Camera-type eye (tissue), 1 donor: ENCODE measurements at places on chromosomes 7 and 10. TPM values are rescaled to one million over a fixed set of nuclear protein-coding genes. Genes with fewer than 3 reads are reported as not detected.

Gene VPS37D
- 14.6 TPM for total RNA-seq

Gene NUPR2
- not detected for total RNA-seq

Gene INA
- total RNA-seq: 102 TPM

Gene LHFPL3
- 13.6 TPM for total RNA-seq

Gene PALD1
- total RNA-seq: 11.7 TPM

Gene HYAL4
- not detected for total RNA-seq

Gene C10orf95
- 0.93 TPM for total RNA-seq

Gene DNA2
- 10.2 TPM for total RNA-seq

Gene SYT15
- total RNA-seq: 2.5 TPM

Gene LRRN3
- total RNA-seq: 41.4 TPM

Gene SPDYE2B
- total RNA-seq: not detected

Gene FGFR2
- 77.5 TPM for total RNA-seq

Gene NYAP1
- total RNA-seq: 6.0 TPM

Gene HHEX
- total RNA-seq: 2.9 TPM

Gene ASIC3
- total RNA-seq: 4.4 TPM

Gene SPDYE16
- total RNA-seq: 1.2 TPM

Gene MRC1
- 9.5 TPM for total RNA-seq

Gene ITGB8
- 148 TPM for total RNA-seq

Gene EBF3
- 28.6 TPM for total RNA-seq

Gene LEP
- not detected for total RNA-seq

Gene NEUROG3
- not detected for total RNA-seq

Gene FGFBP3
- total RNA-seq: 15.3 TPM

Gene ADCYAP1R1
- 8.5 TPM for total RNA-seq

Gene PODXL
- total RNA-seq: 42.2 TPM

Gene ARPC1A
- 74.1 TPM for total RNA-seq

Gene RTKN2
- 13.4 TPM for total RNA-seq

Gene HKDC1
- 18.0 TPM for total RNA-seq

Gene CAMK1D
- 22.9 TPM for total RNA-seq

Gene HTR5A
- 0.22 TPM for total RNA-seq

Gene MRPS17
- 8.9 TPM for total RNA-seq

Gene CALD1
- total RNA-seq: 151 TPM

Gene HGF
- 10.9 TPM for total RNA-seq

Gene UNCX
- total RNA-seq: 1.3 TPM

Gene BHLHA15
- total RNA-seq: 1.2 TPM

Gene RNF133
- total RNA-seq: 2.6 TPM

Gene TAS2R4
- total RNA-seq: 5.6 TPM

Gene AOAH
- total RNA-seq: 7.1 TPM

Gene ABCB1
- total RNA-seq: 8.0 TPM

Gene SMKR1
- 1.3 TPM for total RNA-seq

Gene SLC13A1
- total RNA-seq: not detected

Gene ATP5F1C
- total RNA-seq: 248 TPM

Gene MTPN
- 138 TPM for total RNA-seq

Gene MET
- total RNA-seq: 43.3 TPM

Gene ANXA8
- 0.88 TPM for total RNA-seq

Gene GPRIN2
- total RNA-seq: 9.0 TPM

Gene PIK3AP1
- total RNA-seq: 5.4 TPM

Gene MBLAC1
- 3.1 TPM for total RNA-seq

Gene INTS1
- total RNA-seq: 52.5 TPM

Gene DGKB
- 22.7 TPM for total RNA-seq

Gene ELMO1
- 58.2 TPM for total RNA-seq

Gene SGPL1
- 45.7 TPM for total RNA-seq

Gene ACSM6
- total RNA-seq: not detected

Gene SOSTDC1
- total RNA-seq: 47.6 TPM
